ENCODE measurements at places on chromosomes 12 and 14. TPM values are rescaled to one million over a fixed set of nuclear protein-coding genes. Genes with fewer than 3 reads are reported as not detected.

DNA sequence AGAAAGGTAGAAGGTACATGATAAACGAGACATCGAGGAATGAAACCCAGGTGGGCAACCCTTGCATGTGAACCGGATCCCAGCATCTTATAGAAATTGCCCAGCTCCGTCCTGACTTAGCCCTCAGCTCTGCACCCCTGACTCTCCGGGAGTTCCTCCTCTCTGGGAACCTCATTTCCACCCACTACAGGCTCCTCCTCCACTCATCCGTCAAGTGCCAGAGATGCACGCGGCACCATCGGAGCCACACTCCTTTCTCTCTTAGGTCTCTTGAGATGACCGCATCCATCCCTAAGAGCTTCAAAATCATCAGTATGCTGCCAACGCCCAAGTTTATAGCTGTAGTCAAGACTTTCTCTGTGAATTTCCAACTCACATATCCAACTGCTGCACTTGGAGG lies 84.7 kb downstream of the TTC7B start:
- no peak for DNase-seq

- DNase-seq, result no peak
These were observed 278.3 kb downstream of the AKAP6 start for GRCh38 chr14:32607399-32607798.

- DNase-seq, result peak; percentile 87
These were observed 24.3 kb upstream of the TMEM106C start for GRCh38 chr12:47939009-47939601.

- no peak for DNase-seq
These were observed 111.0 kb upstream of the NCOR2 start for GRCh38 chr12:124678421-124678893.

GRCh38 chr14:71070169-71070568 lies 162.9 kb downstream of the PCNX1 start:
- DNase-seq, result no peak

DNA sequence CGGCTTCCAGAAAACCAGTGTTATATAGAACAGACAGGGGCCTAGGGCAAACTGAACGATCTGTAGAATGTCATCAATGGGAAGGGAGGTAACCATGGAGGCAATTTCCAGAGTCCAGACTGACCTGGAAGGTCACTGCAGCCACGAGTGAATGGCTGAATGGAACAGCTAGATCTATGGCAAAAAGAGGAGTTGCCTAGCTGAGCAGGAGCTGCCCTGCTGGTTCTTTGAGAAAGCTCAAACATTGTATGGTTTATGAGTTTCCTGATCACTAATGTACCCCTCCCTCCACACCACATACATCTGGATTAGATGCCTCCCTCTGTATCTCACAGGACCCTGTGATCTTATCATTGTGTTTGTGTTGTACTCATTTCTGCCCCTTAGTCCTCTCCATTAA lies 1.0 kb upstream of the RERG start:
- no peak for DNase-seq

DNA sequence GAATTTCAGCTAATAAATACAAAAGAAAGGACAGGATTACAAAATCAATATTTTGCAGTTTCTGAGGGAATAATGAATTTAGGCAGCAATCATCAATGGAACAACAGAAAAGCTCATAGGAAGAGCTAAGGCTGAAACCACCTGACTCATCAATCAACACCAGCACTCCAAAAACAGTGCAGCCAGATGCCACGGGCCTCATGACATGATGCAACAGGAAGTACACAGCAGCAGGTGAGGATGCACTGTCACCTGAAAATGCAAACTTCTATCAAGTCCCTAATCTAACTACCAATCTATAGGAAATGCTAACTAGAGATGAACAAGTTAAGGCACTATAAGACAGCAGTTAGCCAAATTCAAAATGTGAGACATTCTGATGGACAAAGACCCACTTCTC lies 21.7 kb downstream of the GNS start:
- no peak for DNase-seq

GRCh38 chr14:41758011-41758665 lies 151.5 kb downstream of the LRFN5 start:
- no peak for DNase-seq

DNA sequence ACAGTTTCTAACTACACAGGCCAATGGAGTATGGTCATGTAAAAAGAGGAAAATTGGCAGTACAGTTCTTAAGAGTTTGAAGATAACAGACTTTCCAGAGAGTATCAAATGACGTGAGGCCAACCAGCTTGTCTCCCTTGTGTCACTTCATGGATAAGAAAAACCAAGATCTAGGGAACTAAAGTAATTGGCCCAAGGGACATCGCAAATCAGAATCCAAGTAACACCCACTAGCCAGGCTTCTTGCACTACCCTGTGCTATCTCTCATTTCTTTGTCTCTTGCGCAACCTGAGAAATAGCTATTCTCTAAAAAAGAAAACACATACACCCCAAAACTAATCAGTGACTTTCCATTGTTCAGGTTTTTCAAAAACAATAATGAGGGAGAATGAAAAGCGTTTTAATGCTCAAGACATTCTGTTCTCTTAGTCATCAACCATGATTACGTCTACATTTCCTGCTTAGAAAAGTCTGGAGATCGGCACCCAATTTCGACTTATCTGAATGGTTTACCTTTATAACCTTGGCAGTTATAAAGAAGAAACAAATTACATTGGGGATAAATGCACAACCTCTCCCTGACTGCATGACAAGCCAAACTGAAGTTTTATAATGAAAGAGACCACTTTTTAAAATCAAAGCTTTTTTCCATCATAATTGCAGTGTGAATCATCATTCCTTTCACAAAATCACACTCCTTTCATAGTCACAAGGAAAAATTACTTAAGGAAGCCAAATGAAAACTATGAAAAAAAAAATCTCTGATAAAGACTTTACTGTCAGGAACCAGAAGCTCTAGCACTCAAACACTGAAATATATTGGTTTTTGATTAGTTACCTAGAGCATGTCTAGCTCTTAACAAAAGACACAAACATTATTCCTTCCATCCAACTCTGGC lies 42.1 kb downstream of the TMTC1 start:
- no peak for DNase-seq

GRCh38 chr12:50822082-50822481 lies 20.6 kb upstream of the TMPRSS12 start:
- no peak for DNase-seq

GRCh38 chr12:91216871-91217270 lies 34.3 kb upstream of the DCN start:
- DNase-seq, result no peak

GRCh38 chr14:105326891-105327694 lies 12.5 kb downstream of the PACS2 start:
- no peak for DNase-seq

- no peak for DNase-seq
These were observed 181.5 kb upstream of the ATP2B1 start for GRCh38 chr12:89890161-89890560.

GRCh38 chr14:101713621-101714349 lies 47.7 kb upstream of the PPP2R5C start:
- DNase-seq, result no peak

- no peak for DNase-seq
These were observed 33.9 kb upstream of the RASSF8 start for GRCh38 chr12:25924491-25925001.

- no peak for DNase-seq
These were observed 62.2 kb downstream of the PTPN11 start for GRCh38 chr12:112480931-112481330.

GRCh38 chr12:46933947-46934346 lies 108.2 kb upstream of the SLC38A4 start:
- DNase-seq, result no peak

DNA sequence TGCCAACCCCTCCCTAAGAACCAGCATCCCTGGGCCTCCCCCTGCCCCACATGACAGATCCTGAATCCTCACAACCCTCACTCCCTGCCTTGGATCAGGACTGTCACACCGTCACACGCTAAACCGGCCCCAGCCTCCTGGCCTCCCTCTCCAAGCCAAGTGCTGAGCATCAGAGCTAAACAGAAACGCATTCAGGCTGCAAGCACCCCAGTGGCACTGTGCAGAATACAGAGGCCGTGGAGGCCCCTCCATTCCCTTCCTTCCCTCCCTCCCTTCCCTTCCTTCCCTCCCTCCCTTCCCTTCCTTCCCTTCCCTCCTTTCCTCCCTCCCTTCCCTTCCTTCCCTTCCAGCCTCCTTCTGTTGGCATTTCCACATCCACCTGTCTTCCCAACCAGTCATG lies 12.6 kb downstream of the POLE start:
- DNase-seq, result no peak

- no peak for DNase-seq
These were observed 32.4 kb downstream of the C14orf132 start for GRCh38 chr14:96071561-96071960.

The DYNLL1 gene
- 371 TPM for total RNA-seq

The CCDC175 gene
- total RNA-seq, result 0.79 TPM

The TMEM63C gene
- 22.4 TPM for total RNA-seq

The CLEC2A gene
- not detected for total RNA-seq

The IL23A gene
- not detected for total RNA-seq

The TAS2R42 gene
- not detected for total RNA-seq

The CISTR gene
- total RNA-seq, result not detected

The DIO3 gene
- total RNA-seq, result 1.0 TPM

The CD69 gene
- 3.9 TPM for total RNA-seq

The JPH4 gene
- 0.84 TPM for total RNA-seq

The KCNC2 gene
- not detected for total RNA-seq

Data from left colon (tissue), 2 donors.